ENCODE measurements at places on chromosomes 6 and 20.

GRCh38 chr6:34068462-34069044 is 77.3 kb downstream of the GRM4 start:
- no peak for DNase-seq

DNA sequence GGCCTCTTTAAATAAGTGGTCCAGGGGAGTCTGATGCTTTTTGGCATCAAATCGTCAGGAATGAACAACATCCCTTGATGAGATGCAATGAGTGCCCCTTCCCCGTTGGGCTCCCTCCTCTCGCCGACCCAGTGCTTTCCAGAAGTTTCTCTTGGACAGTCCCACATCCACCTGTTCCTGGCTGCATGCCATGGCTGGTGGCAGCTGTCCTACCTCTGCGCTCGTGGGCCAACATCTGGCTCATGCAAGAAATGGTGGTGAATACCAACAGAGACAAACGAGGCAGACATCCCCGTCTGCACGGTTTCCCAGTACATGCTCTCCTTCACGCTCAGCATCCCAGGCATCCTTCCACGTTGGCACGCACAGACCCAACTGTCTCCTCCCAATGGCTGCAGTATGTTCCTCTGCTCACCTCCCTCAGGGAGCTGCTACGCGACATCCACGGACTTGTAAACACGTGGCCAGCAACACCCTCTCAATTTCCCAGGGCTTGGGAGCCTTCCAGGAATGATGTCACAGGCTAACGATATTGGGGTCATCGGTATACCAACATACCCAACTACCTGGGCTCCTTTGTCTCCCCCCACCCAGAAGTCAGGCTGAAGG is 37.5 kb downstream of the PPP1R3G start:
- no peak for DNase-seq

DNA sequence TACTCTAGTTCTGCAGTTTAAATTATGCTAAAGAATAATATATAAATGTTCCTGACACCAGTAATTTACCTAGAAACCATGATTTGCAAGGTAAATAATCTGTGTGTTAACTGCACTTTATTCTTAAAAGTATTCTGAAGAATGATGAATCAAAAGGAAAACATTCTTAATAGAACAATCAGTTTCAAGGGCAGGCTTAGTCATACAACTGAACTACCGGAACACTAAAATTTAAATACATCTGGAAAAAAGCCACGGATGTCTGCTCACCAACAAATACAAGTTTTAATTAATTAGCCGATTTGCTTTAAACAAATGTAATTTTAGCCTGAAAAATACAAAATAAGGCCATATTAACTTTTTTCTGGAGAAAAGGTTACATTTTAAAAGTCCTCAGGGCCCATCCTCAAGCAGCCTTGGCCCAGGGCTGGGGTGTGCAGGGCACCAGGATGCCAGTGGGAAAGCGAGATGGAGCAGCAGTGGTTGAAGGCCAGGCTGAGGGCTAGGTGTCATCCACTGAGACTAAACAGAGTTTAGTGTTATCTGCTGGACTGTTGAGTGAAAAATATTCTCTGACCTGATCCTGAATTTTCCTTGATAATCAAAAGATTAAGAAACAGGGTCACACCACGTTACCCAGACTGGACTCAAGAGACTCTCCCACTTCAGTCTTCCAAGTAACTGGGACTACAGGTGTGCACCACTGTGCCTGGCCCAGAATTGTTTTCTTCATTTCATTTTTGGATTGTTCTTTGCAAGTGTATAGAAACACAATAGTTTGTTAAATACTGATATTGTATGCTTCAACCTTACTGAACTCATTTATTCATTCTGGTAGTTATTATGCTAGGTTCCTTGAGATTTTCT is 88.2 kb upstream of the DST start:
- no peak for DNase-seq

- no peak for DNase-seq
Observed at GRCh38 chr6:125926711-125927110, 29.9 kb upstream of the HINT3 start.

DNA sequence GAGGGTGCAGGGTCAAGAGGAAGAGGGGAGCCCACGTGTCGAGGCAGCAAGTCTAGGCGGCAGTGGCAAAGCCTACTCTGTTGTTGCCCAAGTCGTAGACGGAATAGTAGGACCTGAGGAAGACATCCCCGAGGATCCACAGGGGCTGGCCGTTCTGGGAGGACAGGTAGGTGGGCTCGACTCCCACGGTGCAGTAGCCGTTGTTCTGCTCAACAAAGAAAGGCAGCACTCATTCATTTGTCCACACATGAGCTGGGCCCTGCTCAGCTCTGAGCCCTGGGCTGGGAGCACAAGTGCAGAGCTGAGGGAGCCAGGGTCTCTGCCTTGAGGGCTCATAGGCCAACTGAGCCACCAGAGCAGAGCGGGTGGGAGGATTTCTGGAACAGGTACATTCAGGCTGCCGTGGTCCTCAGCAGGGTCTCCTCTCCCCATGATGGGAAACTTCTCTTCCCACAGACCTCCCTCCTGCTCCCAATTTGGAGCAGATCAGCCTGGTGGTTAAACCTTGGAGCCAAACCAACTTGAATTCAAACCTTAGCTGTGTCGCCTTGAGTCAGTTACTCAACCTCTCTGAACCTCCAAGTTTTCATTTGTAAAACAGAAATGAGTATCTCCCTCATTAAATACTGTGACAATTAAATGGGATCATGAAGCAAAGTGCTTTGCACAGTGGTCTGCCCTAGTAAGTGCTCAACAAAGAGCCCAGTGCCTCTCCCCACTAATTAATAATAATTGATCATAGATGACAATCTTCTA is 1.6 kb upstream of the TFEB start:
- DNase-seq: no peak

- DNase-seq: no peak
Observed at GRCh38 chr20:21322083-21322710, 19.1 kb downstream of the XRN2 start.

- DNase-seq: no peak
Observed at GRCh38 chr20:56371977-56372376, 13.2 kb downstream of the FAM210B start.

DNA sequence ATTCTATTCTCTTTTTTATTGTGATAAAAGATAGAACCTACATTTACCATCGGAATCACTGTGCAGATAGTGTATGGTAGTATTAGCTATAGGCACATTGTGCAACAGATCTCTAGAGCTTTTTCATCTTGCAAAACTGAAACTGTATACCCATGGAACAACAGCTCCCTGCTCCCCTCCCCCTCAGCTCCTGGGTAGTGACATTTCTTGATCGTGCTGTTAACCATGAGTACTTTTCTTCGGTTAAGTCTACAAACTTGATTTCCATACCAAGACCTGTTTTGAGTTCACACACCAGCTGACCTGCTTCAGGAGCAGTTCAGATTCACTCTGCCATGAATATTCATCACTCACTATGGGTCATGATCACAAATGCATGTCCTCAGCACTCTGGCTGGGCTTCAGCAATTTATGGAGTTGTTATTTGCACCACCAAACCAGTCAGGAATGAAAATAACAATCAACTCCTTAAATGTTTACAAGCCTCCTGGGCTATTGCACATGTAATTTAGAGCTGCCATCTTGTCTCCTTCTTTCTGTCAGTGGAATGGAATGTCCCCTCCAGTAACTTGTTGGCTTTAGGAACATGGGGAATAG is 32.8 kb downstream of the PRDM1 start:
- DNase-seq: no peak

DNA sequence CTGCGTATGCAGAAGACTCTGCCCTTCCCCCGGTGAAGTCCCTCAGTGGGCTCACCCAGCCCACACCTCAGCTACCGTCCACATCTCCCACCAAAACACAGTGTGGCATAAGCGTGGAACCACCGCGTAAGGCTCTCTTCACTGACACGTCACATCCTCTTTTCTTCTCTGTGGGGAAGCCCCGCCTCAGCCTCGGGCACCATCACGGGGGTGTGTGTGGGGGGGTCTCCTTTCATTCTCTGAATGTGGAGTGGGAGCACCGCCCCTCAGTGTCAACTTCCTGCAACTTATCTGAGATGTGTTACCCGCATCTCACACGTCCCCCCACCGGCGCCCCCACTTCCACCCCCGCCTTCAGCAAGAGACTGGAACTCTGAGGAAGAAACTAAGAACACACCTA is 388.4 kb upstream of the JARID2 start:
- DNase-seq: no peak

GRCh38 chr6:144753023-144753705 is 468.0 kb downstream of the UTRN start:
- no peak for DNase-seq

DNA sequence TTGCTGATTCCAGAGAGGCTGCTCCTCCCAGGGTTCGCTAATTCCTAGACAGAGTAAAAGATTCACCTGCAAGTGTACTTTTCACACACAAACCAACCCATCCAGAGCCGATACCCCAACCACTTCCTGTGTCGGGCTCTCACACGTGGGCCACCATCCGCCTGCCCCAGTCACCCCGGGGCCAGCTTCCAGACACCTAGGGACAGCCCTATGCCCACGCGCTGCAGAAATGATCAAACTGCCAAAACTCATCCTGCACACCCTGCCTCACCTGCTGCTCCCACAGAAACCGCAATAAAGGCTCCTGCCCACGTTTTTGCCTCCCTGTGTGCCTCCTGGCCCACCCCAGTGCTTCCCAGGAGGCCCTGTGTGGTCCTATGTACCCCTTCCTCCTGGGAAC is 59.5 kb downstream of the PSMG4 start:
- no peak for DNase-seq

DNA sequence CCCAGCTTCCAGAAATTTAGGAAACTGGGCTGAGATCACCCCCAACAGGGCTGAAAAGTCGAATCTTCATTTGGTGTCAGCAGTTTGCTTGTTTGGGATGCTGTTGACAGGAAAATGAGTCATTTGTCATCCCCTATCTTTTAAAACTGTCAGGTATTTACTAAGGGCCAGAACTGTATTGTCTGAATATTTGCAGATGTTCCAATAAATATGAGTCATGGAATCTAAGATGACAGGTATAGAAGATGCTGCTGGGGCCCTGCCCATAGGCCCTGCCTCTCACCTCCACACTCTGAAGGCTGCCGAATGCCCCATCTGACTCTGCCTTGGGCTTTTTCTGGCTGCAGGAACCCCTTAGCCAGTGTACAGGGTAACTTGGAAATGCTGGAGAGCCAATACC is 3.9 kb downstream of the ETV7 start:
- no peak for DNase-seq

DNA sequence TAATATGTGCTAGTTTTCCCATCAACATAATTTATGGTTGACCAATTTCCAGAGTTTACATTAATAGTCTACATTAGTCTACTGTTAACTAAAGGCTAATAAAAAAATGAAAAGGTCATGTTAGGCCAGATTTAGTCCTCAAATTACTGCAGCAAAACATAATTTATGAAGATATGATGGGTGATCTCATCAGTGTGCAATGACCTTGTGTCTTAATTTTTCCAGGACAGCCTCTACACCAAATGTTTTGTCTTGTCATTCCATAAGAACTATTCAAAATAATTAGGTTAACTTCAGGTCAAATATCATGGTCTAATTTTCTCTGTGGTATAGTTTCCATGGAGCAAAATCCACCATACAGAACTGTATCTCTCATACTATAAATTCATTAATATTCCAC is 234.2 kb downstream of the COL12A1 start:
- DNase-seq: no peak

- DNase-seq: no peak
Observed at GRCh38 chr20:35640724-35641123, 24.0 kb downstream of the CPNE1 start.

DNA sequence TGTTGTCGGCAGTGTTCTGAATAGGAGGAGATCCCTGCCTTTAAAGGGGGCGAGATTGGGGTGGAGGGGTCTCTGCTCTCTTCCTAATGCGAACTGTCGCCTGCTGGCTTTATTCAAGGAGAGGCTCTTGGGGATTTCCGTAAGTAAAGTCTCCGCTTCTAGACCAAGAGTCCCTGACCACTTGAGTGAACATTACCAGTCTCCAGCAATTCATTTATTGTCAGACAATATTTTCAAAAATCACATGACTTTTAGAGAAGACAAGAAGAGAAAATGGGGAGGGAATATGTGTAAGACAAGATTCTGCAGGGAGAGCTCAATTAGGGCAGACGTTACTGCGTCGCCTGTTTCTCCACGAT is 21.2 kb downstream of the POM121L2 start:
- DNase-seq: no peak

- DNase-seq: no peak
Observed at GRCh38 chr6:99661870-99662269, 55.2 kb downstream of the PRDM13 start.

- no peak for DNase-seq
Observed at GRCh38 chr6:147017153-147017552, 187.1 kb upstream of the STXBP5 start.

DNA sequence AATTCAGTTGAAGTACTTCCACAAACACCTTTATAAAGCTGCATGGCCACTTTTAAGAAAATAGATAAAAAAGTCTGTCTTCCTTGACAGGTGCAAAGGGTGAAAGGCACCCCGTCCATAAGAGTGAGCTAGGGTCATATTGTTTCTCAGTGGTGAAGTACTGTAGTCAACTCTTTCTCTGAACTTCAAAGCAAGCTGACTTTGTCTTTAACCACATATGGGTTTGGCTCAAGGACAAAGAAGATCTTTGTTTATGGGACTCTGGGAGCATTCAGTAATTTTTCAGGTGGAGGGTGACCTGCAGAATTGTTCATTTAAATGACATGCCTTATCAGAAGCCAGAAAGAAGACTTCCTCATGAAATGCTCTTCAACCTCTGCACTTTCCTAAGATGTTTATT is 49.3 kb upstream of the KLHL31 start:
- no peak for DNase-seq

- no peak for DNase-seq
Observed at GRCh38 chr6:35755278-35755924, 18.6 kb downstream of the ARMC12 start.

- no peak for DNase-seq
Observed at GRCh38 chr20:12969071-12969669, 39.6 kb upstream of the SPTLC3 start.

GRCh38 chr6:56959094-56959493 is 4.2 kb downstream of the BEND6 start:
- DNase-seq: no peak

- no peak for DNase-seq
Observed at GRCh38 chr6:136552054-136552453, 1.8 kb upstream of the MAP7 start.

DNA sequence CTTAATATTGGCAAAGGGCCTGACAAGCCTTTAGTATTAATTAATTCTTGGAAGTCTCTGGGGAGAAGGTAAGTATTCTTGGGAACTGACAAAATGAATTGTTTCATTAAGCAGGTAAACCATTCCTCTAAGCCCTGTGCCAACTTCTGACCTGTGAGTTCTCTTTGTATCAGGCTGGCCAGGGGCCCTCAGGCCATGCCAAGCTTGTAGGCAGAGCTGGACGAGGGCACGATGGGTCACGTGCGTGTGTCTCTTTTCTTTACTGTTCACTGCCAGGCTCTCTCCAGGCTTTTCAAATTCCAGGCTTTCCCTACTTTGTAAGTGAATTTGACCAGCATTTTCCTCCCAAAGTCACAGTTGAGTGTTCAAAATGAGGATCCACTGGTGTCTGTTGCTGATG is 112.4 kb downstream of the NRN1 start:
- no peak for DNase-seq

- DNase-seq: no peak
Observed at GRCh38 chr6:33324125-33324524, 6.6 kb upstream of the ZBTB22 start.
